ENCODE measurements at places on chromosomes 7 and 10.
A peak's percentile ranks its signal among the peaks of the same experiment; 100 is the strongest.

DNA sequence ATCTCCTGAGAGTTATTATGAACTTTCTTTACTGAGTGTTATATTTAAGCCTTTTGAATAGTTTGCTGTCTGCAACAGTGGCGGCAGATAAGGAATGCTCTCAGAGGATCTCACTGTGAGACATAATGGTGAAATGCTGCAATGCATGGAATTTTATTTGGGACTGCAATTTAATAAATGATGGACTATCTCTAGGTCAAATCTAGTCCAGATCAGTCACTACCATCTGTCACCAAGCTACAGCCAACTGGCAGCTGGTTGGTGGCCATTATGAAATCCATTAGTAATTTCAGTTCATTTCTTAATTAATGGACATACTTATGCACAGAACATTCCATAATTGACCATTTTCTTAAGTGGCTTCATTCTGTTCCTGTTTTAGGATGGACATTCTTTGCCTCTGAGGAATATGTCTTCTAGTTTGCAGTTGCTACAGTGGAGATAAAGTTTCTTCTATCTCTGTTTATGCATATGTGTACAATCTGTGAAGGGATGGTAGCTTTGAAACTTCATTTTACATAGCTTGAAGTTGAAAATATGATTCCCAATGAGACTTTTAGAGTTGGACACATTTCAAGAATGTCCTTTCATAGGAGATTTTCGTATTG is 586.6 kb downstream of the SUGCT start:
- DNase-seq, result no peak

- DNase-seq, result no peak
Observed at GRCh38 chr10:63522277-63522687, 1.1 kb downstream of the REEP3 start.

DNA sequence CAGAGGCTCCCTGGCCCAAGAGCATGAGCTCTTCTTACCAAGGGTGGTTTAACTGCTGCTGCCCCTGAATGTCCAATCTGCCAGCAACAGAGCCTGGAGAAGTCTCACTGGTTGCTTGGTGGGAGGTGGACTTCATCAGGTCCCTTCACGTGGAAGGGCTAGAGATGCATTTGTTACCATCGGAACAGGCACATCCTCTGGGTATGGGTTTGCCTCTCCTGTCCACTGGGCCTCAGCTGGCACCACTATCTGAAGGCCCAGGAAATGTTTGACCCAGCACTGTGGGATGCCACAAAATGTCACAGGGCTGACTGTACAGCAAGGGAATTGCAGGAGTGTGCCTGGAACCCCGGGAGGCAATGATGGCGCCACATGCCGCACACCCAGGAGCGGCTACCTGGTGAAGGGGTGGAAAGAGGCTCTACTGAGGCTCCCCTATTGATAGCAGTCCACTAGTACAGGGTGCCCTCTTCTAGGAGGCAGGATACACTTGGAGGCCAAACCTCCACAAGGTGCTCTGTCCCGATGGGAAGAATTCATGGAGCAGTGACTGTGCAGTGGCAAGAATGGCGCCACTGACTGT is 603.1 kb upstream of the MGMT start:
- DNase-seq, result no peak

DNA sequence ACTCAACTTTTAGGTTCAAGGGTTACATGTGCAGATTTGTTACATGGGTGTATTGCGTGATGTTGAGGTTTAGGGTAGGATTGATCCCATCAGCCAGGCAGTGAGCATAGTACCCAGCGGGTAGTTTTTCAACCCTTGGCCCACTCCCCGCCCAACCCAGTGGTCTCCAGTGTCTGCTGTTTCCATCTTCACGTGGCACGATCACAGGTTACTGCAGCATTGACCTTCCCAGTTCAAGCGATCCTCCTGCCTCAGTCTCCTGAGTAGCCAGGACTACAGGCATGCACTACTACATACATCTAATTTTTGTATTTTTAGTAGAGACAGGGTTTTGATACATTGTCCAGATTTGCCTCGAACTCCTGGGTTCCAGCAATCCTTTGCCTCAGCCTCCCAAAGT is 905.7 kb upstream of the ZNF722 start:
- no peak for DNase-seq

GRCh38 chr7:27224983-27225934 is 17.3 kb upstream of the EVX1 start:
- no peak for DNase-seq

DNA sequence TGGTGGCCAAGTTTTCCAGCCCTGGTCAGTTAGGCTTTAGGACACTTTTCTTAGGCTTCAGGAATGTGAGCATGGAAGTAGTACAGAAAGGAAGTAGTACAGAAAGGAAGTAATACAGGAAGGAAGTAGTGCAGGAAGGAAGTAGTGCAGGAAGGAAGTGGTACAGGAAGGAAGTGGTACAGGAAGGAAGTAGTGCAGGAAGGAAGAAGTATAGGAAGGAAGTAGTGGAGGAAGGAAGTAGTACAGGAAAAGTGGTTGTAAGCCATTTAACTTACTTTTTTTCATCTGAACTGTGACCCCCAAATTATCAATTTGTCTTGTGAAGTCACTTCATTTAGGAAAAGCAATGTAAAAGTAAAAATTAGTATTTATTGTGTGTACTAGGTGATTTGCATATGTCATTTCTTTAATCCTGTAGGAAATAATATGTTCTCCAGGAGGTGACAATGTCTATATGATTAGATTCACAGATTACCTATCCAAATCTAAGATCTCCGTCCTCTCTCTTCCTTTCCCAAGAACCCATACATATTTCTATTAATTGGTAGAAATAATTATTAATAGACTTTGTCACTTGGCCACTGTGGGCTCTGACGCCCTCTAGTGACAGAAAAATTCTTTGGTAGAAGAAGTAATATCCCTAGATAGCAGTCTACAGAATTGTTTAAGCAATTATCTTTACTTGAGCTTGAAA is 3.9 kb upstream of the FAS start:
- DNase-seq, result peak; percentile 17
